ENCODE measurements at places on chromosomes 13 and 19.

DNA sequence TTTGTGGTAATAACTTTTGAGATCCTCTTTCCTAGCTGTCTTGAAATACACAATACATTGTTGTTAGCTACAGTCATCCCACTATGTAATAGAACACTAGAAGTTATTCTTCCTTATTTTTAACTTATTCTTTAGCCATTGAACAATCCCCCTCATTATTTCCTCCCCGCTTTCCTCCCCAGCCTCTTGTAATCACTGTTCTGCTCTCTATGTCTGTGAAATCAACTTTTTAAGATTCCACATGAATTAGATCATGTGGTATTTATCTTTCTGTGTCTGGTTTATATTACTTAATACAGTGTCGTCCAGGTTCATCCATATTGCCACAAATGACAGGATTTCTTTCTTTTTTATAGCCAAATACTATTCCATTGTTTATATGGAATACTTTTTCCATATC, 72.9 kb downstream of the SLC10A2 start:
- DNase-seq = no peak

- DNase-seq = no peak
Measured at GRCh38 chr13:39269411-39269810, 231.2 kb downstream of the NHLRC3 start.

DNA sequence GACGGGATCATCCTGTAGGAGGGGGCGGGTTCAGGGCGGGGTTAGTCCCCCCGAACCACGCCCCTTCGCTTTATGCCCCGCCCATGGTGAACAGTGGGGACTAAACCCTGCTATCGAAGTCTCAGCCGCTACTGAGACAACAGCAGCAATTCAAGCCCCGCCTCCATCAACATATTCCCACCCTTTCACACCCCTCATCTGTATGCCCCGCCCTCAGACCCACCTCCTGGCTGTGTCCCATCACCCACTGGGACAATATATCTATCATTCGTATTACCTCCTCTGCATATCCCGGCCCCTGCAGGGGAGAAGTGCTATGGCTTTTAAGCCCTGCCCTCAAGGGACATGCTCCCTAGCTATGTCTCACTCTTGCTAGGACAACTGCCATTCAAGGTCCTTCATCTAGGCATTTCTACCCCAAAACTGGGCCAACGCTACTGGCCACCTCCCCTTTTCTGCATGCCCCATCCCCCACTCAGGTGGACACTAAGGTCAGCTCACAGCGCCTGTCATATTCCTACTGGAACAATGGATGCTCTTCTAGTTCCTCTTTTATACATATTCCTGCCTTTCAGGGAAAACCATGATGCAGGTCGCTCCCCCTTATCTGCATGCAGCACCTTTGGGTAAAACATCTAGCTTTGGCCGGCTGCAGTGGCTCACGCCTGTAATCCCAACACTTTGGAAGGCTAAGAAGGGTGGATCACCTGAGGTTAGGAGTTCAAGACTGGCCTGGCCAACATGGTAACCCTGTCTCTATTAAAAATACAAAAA, 11.9 kb downstream of the LRFN1 start:
- no peak for DNase-seq

GRCh38 chr13:79448413-79448812, 32.5 kb upstream of the NDFIP2 start:
- no peak for DNase-seq

- no peak for DNase-seq
Measured at GRCh38 chr19:1277061-1277460, 1.7 kb downstream of the FAM174C start.

DNA sequence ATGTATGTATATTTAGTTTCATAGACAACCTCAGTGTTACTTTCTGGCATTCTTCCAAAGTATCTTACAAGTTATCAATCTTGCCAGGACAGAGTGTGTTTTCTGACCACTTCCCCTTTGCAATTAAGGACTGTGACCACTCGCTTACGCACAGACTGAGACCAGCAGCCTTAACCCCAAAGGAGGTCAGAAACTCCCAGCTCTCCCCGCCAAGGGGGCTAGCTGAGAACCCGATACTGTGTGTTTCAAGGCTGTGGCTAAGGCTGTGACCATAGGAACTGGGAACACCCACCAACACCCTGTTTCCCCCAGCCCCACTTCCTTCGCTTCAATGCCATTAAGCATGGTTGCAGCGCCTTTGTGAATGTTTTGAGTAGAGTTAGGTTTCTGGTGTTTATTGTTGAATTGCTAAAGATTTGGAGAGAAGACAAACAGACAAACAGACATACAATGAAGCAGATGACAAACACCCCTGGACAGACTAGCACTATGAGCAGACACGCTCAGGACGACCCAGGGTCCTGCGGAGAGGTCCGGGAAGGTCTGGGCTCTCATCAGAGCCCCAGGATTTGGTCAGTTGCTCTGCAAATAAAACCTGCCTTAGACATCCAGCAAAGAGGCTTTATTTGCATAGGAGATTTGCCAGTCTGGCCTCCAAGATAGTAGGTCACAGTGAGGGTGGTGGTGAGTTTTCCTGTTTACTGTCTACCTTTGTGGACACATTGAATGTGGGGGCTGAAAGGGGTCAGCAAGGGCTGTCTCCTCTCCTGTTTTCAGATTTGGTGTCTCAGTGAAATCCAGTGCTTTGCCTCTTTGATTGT, 25.0 kb upstream of the TNFSF11 start:
- no peak for DNase-seq

GRCh38 chr13:50309318-50309717, 294.1 kb downstream of the KCNRG start:
- DNase-seq = no peak

DNA sequence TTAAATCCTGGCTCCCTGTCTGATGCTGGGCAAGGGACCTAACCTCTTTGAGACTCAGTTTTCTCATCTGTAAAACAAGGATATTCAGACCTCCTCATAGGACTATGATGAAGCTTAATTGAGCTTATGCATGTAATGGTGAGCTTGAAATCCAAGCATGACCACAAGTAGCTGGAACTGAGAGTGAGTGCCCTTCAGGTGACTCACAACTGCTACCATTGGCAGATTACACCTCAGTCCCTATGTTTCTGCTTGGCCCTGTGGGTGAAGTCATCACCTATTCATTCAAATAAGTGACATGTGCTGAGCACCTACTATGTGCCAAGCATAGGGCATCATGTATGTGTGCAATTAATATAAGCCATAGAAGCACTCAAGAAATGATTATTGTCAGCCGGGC, 25.7 kb downstream of the NOVA2 start:
- no peak for DNase-seq

DNA sequence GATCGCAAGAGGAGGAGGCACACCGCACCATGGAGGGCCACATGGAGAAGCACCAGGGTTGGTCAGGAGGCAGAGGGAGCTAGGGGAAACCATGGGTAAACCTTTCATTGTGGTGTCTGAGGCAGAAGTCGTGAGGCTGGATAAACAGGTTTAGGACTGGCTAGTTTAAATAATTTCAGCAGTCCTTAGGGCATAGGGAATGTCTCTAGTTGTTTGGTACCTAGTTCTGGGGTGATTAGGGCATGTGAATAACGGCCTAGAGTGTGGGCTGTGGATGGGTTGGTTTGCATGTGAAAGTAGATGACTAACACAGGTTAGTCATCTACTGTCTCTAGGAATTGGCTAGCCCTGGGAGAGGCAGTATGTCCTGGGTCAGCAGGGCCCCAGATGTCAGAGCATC, 102.3 kb downstream of the STOML3 start:
- DNase-seq = no peak

DNA sequence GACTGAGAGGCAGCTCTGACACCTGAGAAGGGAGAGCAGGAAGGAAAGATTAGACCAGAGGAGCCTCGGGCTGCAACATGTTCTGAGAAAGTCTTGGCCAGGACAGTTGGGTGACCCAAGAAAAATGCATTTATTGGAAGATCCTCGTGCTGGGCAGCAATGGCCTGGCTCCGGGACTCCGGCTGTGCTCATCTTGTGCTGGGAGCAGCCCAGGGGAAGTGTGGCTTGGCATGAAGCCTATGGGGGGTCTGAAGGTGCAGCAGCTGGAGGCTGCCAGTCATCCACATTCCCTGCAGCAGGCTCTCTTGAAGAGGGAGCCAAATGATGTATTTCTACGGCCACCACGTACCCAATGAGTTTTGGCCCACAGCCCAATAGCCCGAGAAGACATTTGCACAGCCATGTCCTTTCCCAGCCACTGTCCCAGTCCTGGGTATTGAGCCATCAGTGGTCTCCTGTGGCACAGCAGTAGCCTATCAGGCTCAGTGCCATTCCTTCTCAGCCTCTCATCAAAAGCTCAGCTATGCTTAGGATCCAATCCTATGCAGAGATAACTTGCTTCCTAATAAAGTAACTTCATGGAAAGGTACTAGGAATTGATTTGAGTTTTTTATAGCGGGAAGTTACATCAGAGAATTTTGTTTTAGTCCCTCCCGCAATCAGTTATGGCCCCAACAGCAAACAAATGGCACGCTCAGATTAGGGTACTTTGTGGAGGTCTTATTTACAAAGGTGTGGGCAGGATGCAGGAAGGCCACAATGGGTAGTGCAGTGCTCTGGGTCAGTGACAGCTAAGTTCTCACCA, 76.0 kb upstream of the MEDAG start:
- DNase-seq = no peak

GRCh38 chr19:30783212-30783611, 411.0 kb downstream of the ZNF536 start:
- no peak for DNase-seq

- no peak for DNase-seq
Measured at GRCh38 chr13:76086729-76087128, 450.6 kb downstream of the LMO7 start.

GRCh38 chr13:33119022-33119781, 103.0 kb downstream of the KL start:
- no peak for DNase-seq

- no peak for DNase-seq
Measured at GRCh38 chr19:52343548-52343947, 7.5 kb downstream of the ZNF610 start.

DNA sequence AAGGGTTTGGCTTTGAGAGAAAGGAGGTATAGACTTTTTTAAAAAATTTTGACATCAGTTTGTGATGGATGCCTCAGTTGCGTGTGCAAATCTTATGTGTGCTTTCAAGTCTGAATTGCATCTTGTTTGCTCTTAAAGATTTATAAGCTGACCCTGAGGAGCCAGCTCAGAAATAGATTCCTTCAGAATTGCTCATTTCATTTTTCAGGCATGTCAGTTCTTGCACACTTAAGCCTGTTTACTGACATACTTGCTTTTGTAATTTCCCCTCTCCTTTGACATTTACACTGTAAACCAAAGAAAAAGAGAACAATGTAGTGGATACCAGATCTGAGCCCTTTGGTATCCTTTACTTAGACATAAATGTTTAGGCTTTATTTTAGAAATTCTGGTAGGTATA, 87.6 kb downstream of the RNF17 start:
- DNase-seq = no peak

- no peak for DNase-seq
Measured at GRCh38 chr13:114132419-114133121, at the start of gene RASA3. Gene RASA3 (minus strand): TSS chr13:114132623. CDS start chr13:114132489, 134 bp downstream.

DNA sequence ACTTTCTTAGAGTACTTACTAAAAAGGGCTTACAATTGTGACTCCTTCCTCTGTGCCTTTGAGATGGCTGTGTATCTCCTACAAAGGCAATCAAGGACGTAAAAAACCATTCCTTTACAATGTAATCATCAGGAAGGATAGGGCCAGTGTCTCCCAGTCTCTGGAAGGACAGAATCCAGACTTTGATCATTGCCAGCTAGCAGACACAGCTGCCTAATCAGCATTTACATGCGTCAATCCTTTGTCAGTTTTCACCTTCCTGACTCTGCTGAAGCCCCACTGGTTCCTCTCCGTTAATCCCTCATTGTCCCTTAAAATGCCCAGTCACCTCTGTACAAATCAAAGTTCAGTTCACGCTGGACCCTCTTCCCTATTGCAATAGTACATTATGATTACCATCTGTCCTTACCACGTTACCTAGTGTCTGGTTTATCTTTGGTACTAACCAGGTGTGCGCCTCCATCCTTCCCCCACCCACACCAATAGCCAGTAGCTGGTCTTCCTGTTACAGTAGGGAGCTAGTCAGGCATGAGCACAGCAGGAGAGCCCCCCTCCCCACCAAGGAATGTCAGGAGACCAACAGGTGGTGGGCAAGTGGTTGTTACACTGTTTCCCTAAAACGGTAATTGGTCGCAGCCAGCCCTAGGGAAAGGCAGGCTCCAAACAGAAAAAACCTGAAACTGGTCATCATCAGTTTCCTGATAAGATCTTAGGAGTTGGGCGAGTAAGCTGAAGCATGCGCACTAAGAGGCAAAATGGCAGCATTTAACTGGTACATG, 49.7 kb downstream of the TGDS start:
- DNase-seq = no peak

DNA sequence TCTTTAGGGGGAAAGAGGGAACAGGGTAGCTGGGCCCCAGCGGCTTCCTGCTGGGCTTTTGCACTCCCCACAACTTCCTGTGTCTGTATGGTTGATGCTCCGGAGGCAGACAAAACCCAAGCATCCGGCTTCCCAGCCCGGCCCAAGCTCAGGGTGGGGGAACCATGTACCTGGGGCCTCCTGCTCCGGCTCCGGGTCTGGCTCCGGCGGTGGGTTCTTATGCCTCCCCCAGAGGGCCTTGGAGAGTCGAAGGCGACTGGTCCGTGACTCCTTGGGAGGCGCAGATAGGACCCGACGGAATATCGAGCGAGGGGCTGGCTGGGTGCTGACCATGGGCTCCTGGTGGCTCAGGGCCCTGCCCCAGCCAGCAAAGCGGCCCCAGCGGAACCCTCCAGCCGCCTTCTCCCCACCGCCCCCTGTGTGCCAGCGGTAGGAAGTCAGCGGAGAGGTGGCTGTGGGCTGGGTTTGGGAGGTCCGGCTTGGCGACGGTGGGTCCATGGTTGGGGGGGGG, 428 bp downstream of the RASAL3 start:
- no peak for DNase-seq

- no peak for DNase-seq
Measured at GRCh38 chr19:2334986-2335846, 6.7 kb downstream of the SPPL2B start.

GRCh38 chr19:51431124-51431523, 13.7 kb upstream of the SIGLEC10 start:
- DNase-seq = no peak

DNA sequence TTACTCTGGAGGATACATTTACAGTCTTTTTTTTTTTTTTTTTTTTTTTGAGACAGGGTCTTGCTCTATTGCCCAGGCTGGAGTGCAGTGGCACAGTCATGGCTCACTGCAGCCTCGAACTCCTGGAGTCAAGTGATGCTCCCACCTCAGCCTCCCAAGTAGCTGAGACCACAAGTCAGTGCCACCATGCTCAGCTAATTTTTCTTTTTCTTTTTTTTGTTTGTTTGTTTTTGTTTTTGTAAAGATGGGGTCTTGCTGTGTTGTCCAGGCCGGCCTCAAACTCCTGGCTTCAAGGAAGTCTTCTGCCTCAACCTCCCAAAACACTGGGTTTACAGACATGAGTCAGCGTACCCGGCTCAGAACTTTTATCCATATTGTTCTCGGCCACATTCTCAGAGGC, 64.5 kb downstream of the INSR start:
- DNase-seq = no peak
